ENCODE measurements at places on chromosomes 12 and 14.
A peak's percentile ranks its signal among the peaks of the same experiment; 100 is the strongest.

DNA sequence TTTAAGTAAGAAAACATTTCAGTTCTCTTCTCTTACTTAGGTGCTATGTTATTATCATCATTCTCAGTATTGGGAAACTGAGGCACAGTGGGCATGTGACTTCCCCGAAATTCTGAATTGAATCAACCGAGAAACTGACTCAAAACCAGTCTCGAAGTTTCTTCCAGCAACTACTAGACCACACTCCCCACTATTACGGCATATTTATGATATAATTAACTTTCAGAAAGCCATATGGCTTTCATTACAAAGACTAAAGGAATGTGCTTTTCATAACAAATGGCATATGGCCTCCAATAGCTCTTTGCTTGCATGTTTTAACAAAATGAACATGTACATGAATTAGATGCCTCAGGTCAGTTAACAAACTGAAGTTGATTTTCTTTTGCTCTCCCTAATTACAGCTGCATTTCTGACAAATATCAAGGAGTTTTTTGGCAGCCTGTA is 182.9 kb upstream of the SLC38A2 start:
- no peak for DNase-seq

DNA sequence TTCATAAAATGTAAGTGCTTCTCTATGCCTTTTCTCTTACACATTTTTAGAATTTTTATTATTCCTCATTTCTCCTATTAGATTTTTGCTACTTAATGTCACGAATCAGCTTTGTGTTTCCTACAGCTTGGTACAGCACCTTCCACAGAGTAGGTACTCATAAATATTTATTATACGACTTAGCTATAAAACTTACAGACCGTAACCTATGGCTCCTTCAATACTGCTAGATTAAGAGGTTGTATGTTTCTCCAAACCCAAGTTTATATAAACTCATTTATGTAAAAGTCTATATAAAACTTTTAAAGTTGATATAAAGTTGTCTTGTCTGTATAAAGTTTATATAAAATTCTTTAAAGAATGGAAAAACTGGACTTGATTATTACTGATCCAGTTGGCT is 11.5 kb downstream of the NFYB start:
- no peak for DNase-seq

- no peak for DNase-seq
Observed at GRCh38 chr12:56670836-56671235, 17.2 kb downstream of the PTGES3 start.

- no peak for DNase-seq
Observed at GRCh38 chr12:11653215-11653753, 3.8 kb downstream of the ETV6 start.

DNA sequence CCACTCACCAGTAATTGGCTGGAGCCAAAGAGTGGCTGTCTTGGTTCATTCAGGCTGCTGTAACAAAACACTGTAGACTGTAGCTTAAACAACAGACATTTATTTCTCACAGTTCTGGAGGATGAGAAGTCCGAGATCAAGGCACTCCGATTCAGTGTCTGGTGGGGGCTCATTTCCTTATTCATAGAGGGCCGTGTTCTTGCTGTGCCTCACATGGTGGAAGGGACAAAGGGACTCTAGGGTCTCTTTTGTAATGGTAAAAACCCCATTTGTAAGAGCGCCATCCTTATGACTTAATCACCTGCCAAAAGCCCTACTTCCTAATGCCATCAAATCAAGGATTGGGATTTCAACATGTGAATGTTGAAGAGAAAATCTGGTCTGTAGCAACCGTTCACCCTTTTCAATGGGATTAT is 34.7 kb upstream of the CDKN3 start:
- DNase-seq, result no peak

- peak; percentile 64 for DNase-seq
Observed at GRCh38 chr14:72948481-72949138, 22.3 kb downstream of the DCAF4 start.

- DNase-seq, result no peak
Observed at GRCh38 chr14:73935666-73936065, 14.2 kb downstream of the FAM161B start.

GRCh38 chr12:16303939-16304338 is 26.5 kb upstream of the SLC15A5 start:
- no peak for DNase-seq

- DNase-seq, result no peak
Observed at GRCh38 chr12:124581307-124582107, 14.1 kb upstream of the NCOR2 start.

DNA sequence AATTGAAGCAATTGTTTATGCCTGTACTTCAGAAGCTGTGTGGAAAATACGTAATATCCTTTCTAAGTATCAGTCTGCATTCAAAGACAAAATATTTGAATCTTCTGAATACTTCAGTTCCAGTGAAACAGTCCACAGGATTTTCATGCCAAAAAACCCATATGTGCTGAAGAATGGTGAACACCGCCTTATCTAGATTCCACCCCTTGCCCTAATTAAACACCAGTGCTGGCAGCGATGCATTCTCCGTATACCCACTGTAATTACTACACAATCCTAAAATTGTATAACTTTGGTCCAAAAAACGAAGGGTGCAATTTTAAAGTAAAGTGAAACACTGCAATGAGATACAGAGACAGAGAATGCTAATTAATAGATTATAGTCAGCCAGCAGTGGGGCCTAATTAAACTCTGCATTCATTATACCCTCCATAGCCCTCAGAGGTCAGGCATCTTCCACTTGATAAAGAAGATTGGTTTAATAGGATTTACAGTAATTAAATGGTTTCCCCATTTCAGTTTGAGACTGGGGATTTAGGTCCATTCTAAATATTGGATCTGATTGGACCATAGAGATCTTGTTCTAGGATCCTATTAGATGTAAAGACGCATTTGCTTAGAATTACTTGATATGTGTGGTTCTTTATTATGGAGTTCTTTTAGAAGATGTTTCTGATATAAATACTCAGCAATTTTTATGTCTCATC is 43.9 kb downstream of the ERC1 start:
- no peak for DNase-seq

GRCh38 chr14:31401369-31401932 is 18.9 kb downstream of the HEATR5A start:
- DNase-seq, result no peak

GRCh38 chr12:26031827-26032226 is 73.3 kb downstream of the RASSF8 start:
- DNase-seq, result no peak

GRCh38 chr12:97368462-97369163 is 94.0 kb upstream of the RMST start:
- no peak for DNase-seq

DNA sequence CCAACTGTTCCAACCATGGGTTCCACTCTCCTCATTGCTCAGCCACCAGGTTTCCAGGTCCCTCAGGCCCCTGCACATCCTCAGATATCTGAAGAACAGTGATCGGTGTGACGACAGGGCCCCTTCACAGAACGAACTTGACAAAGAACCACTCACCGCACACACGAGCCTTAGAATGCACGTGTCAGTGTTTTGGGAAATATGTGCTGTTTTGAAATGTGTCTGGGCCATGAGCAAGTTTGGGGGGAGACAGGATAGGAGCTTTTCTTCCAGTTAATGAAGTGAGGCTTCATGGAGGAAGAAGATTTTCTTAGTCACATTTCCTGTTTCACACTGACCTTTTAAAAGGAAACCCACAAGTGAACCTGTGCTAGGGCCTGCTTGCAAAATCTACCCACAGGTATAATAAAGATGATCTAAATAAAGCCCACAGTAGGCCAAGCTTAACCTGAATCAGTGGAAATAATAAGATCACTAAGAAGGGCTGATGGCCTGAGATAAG is 58.6 kb downstream of the ZFP36L1 start:
- no peak for DNase-seq

DNA sequence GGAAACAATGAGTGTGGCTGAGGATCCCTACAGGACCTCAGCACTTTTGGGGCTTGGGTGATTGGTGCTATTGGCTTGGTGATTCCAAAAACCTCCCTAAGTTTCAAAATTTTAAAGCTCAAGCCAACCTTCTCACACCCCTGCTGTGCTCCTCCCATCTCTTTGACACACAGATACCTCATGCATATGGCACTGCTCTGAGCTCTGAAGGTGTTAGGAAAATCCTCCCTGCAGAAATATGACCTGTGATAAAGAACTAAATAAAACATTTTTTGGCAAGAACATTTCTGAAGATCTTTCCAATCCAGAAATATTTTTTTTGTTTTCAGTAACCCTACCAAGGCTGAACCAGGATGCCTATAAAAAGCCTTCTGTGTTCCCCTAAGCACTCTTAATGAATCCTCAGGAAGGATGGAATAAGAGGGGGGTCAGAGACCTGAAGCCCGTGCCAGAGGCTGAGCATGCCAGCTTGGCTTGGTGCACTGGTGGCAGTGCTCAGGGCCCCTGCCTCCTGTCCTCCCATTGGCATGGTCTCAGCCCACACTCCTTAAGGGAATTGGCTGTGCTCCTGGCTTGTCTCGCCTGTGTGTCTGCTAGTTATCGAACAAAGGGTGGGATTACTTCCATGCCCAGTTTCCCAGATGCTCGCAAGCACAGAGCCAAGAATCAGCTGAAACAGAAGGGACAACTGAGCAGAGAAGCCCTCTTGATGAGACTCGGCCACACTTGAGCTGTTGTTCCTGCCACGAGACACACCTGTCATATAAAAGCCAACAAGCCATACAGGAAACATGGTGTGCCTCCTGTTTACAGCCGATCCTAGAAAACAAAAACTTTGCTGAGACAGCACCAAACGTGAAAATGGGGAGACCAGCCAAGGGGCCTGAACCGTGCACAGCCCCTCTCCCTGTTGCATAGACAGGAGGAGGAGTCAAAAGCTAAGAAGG is 132.7 kb upstream of the EEA1 start:
- DNase-seq, result no peak

- DNase-seq, result no peak
Observed at GRCh38 chr12:27424631-27425230, 21.8 kb upstream of the SMCO2 start.

DNA sequence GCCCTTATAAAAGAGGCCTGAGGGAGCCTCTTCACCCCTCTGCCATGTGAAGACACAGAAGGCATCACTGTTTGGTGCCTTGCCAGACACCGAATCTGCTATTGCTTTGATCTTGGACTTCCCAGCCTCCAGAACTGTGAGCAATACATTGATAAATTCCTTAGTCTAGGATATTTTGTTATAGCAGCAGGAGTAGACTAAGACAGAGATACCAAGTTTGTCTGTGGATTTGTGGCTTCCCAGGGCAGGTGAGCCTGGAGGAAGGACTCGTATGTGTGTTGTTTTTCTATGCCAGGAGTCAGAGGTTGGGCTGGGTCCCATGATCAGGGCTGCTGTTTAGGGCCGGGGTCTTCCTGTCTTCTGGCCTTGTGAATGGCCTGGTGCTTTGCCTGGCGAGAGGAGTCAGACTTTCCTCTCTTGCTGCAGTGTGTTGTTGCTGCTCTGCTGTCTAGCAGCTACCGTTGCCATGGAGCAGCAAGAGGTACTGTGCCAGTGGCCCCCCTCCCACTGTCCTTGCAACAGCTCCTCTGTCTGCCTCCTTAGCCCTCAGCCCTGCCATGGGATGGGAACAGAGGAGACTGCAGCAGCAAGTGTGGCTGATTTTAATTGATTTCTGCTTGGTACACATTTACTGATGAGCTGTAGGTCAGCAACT is 111.2 kb downstream of the CHST11 start:
- no peak for DNase-seq

DNA sequence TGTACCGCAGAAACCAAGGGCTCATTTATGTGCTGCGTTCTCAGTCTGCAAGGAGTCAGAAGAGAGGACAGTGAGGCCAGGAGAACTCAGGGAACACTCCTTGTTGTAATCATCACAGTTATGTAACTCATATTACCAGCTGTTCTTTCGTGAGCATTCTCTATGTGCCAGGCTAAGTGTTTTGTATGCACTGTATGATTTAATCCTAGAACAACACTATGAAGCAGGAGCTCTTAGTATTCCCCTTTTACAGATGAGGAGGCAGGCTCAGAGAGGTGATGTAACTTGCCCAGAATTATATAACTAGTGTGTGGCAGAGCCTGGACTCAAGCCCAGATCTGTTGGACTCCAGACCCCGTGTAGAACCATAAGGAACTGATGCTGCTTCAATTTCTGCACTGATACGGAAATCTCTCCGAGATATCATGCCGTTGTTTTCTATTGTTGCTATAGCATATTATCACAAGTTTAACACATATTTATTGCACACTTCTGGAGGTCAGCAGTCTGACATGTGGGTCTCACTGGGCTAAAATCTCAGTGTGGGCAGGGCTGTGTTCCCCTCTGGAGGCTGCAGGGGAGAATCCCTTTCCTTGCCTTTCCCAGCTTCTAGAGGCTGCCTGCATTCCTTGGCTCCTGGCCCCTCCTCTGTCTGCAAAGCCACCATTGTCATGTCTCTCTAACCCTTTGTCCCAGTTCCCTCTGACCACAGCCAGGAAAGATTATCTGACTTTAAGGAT is 16.3 kb upstream of the CD9 start:
- DNase-seq, result no peak

- DNase-seq, result peak; percentile 56
Observed at GRCh38 chr14:101849125-101849524, 87.6 kb downstream of the PPP2R5C start.

DNA sequence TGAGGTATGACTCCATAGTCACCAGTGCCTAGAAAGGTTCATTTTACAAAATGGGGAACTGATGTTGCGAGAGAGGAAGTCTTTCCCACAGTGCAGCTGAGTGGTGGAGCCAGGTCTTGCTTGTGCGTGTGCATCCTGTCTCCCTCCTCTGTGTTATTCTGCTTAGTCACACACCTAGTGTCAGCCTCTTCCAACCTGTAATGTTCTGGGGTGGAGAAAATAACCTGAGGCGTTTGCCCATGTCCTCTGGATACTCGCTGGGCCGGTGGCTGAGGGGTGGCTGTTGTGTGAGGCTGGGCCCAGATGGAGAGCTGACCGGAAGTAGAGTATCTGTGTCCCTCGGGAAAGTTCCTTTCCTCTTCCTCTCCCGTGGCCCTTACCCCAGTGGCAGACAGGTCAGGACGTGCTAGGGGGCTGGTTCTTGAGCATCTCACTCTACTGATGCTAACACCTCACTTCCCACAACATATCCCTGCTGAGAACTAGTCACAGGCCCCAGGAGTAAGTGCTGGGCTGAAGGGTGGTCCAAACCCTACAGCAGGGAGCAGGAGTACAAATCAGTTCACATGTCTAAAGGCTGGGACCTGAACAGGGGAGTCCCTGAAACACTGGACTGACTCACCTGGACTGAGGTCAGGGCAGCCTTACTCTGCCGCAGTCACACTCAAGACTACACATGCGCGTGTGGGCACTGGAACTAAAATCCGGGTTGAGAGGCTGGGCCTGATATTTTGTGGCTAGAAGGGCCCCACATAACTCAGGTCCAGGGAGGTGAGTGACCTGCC is 7.0 kb downstream of the MLF2 start:
- DNase-seq, result no peak

- DNase-seq, result no peak
Observed at GRCh38 chr12:124136796-124137195, 158.1 kb upstream of the RFLNA start.

- no peak for DNase-seq
Observed at GRCh38 chr14:102830474-102831045, 53.3 kb downstream of the TRAF3 start.

DNA sequence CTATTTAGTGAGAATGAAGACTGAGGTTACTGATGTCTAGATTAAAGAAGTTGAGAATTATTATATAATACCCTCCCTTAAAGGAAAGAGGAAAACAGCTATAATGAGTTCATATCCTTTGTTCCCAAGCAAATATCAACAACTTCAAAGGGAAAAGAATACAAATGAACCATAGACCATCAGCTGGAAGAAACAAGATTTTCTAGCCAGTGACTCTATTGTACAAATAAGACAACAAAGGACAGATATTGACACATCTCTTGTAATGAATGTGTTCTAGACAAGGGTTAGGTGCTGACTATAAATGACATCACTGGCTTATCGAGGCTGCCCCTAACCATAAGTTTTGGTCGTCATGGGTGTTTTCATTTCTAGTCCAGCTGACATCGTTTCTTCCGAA is 48.2 kb downstream of the SLC38A4 start:
- DNase-seq, result no peak

- DNase-seq, result no peak
Observed at GRCh38 chr14:92039063-92039718, 668 bp downstream of the TRIP11 start.

Data from hematopoietic multipotent progenitor cell treated with erythropoietin and hydrocortisone succinate and interleukin-3 and kit ligand, for 17 days (in vitro differentiated cells).